T-helper 1 cell (primary cell): ENCODE measurements at places on chromosomes 4 and X.

DNA sequence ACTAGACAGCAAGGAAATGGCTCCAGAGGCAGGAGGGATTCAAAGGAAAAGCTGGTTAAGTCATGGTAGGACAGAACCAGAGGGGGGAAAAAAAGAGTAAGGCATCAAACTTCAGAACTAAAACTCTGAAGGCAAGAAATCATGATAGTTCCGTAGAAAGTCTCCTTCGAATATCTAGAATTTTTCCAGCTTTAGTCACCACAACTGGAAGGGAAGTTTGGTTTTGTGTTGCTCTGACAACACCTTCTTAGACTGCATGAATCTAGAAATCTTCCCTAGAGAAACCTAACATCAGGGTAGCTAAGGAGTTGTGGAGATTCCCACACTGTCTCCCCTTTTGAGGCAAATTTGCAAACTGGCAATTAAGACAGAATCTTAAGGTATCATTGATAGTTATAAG, 33.7 kb downstream of the AMMECR1 start:
- no peak for DNase-seq

GRCh38 chrX:103376118-103376978, at the start of gene BEX3:
Gene BEX3, plus strand, starts transcription at chrX:103376538. Its CDS starts 984 bp downstream, at chrX:103377522.
- no peak for DNase-seq

DNA sequence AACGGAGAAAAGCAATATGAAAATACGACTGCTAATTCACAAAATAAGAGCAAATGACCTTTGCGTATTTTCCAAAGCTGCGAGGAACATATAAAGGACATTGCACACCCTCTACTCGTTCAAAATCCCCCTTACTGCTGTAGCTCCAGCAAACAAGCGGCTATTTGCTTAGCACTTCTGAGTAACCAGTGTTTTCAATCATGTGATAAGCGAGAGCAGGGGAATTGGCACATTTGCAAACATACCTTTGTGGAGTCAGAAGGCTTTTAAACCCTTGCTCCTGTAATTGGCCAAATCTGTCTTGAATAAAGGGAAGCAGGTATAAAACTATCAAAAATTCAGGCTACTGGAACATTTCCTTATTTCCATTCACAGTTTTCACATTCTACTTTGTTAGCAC, 610.2 kb downstream of the UBE2NL start:
- no peak for DNase-seq

DNA sequence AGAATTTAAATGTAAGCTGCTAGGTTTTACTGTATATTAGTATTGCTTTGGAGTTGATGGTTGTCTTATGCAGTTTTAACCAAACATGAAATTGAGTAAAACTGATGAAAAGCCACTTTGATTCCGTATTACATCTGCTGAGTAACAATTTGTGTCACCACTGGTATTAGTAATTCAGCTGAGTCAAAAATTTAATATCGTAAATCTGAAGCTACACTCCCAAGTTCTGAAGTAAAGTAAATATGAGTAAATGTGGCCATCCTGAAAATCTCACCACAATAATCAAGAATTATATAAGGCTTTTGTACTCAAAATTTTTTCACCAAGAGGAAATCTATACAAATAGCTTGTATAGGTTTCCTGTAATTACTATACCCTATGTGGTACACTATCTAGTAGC, 142.3 kb downstream of the STPG2 start:
- DNase-seq, result no peak
